ENCODE measurements at places on chromosomes 2 and 18.

- no peak overlapping the region for H3K27ac ChIP-seq
- no peak for DNase-seq
- 0 out of 2 replicates have a peak, but pooled peaks cover 3% of the 10 kb centered on the region for H3K4me1 ChIP-seq
- H3K4me3 ChIP-seq, result no peak overlapping the region
- H3K27me3 ChIP-seq, result no peaks in the 10 kb centered on the region
Measured at GRCh38 chr2:197628043-197628500, 47.3 kb downstream of the RFTN2 start.

DNA sequence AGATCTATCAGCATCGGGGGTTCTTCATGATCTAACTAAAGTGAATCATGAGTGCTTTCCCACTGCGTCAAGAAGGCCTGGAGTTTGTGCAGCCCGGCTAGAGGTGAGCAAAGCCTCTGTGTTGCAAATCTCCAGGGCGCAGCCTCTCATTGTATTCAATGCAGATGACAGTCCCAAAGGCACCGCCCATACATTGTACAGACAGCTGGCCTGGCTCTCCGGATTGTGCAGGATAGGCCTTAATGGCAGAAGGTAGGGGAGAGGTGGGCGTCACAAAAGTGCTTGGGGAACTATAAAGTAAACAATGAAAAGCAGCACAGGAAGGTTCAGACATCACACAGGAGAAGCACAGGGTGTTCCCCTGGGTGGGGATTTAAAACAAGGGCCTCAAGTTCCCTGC is 907 bp upstream of the GYPC start:
- H3K36me3 ChIP-seq, result no peaks in the 10 kb centered on the region
- H3K27me3 ChIP-seq, result no peaks in the 10 kb centered on the region
- no peak for DNase-seq
- H3K4me3 ChIP-seq, result no peak overlapping the region
- H3K27ac ChIP-seq, result no peak overlapping the region

DNA sequence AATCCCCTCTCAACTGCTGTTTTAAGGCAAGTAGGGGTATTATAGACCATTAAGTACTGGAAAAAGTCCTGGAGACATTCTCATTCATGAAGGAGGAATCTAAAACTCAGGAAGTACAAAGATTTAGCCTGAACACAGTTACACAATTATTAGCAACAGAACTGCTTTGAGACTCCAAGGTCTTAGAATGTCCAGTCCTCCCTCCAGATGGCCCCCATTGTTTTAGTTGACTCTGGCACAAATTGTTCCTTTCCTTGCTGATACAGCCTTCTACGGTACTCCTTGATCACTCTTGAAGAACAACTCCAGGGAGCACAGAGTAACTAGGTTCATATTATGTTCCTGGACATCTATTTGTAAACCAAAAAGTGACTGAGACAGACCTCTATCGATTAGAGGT is 210.1 kb upstream of the RND3 start:
- no peak for DNase-seq
- H3K27ac ChIP-seq, result no peak overlapping the region
- no peaks in the 10 kb centered on the region for H3K4me1 ChIP-seq
- H3K27me3 ChIP-seq, result no peaks in the 10 kb centered on the region
- no peak overlapping the region for H3K4me3 ChIP-seq

GRCh38 chr2:121650315-121650930 is 1.2 kb upstream of the CLASP1 start:
- no peak for DNase-seq
- H3K27ac ChIP-seq, result peak overlapping the region; percentile 99
- peak overlapping the region; percentile 95 for H3K4me3 ChIP-seq
- H3K4me1 ChIP-seq, result peaks cover 18% of the 10 kb centered on the region
- no peaks in the 10 kb centered on the region for H3K27me3 ChIP-seq
- no peaks in the 10 kb centered on the region for H3K36me3 ChIP-seq

GRCh38 chr18:74360852-74361655 is 45.4 kb downstream of the C18orf63 start:
- no peaks in the 10 kb centered on the region for H3K36me3 ChIP-seq
- DNase-seq, result no peak
- no peaks in the 10 kb centered on the region for H3K4me1 ChIP-seq
- H3K27me3 ChIP-seq, result peaks cover 9% of the 10 kb centered on the region

- H3K27me3 ChIP-seq, result no peaks in the 10 kb centered on the region
- no peak overlapping the region for H3K27ac ChIP-seq
- no peak overlapping the region for H3K4me3 ChIP-seq
- no peaks in the 10 kb centered on the region for H3K36me3 ChIP-seq
Measured at GRCh38 chr2:150007815-150008430, 420.3 kb upstream of the MMADHC start.

DNA sequence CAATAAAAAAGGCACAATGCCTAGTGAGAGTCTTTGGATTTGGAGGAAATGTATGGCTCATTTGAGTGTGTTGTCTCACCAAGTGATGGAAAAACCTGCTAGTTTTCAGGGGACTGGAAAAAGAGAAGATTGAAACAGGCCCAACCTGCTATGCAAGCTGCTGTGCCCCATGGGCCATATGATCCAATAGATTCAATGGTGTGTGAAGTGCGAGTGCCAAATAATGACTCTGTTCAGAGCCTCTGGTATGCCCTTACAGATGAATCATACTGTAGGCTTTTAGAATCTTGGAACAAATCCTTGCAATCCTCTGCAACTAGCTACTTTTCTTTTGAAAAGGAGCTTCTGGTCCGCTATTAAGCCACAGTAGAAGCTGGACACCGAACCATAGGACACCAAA is 529.8 kb upstream of the CNTNAP5 start:
- no peaks in the 10 kb centered on the region for H3K4me1 ChIP-seq
- no peaks in the 10 kb centered on the region for H3K27me3 ChIP-seq

DNA sequence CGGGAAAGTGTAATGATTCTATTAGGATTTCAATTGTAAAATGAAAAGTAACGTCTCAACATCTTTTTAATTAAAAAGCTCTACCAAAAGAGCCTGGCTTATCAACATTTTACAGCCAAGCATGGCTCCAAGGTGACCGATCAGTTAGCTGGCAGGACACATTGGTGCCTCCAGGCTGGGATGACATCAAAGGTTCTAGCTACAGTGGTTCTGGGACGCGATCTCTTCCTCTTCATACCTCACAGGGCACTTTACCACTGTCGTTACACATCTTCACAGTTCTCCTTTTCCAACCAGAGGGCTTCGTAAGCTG is 693 bp downstream of the ORC2 start:
- DNase-seq, result no peak
- H3K4me1 ChIP-seq, result peaks cover 10% of the 10 kb centered on the region
- peak overlapping the region; percentile 94 for H3K27ac ChIP-seq
- H3K4me3 ChIP-seq, result peak overlapping the region; percentile 98
- no peaks in the 10 kb centered on the region for H3K27me3 ChIP-seq
- H3K36me3 ChIP-seq, result peaks cover 5% of the 10 kb centered on the region
